Activated CD4-positive, alpha-beta T cell treated with anti-CD3 and anti-CD28 coated beads, Interleukin-2, amount 50 U/mL, for 16 hours (primary cell): ENCODE measurements at places on chromosomes 12 and 14.

- peak; percentile 61 for DNase-seq
Measured at GRCh38 chr12:98373025-98373554, 142.3 kb upstream of the TMPO start.

DNA sequence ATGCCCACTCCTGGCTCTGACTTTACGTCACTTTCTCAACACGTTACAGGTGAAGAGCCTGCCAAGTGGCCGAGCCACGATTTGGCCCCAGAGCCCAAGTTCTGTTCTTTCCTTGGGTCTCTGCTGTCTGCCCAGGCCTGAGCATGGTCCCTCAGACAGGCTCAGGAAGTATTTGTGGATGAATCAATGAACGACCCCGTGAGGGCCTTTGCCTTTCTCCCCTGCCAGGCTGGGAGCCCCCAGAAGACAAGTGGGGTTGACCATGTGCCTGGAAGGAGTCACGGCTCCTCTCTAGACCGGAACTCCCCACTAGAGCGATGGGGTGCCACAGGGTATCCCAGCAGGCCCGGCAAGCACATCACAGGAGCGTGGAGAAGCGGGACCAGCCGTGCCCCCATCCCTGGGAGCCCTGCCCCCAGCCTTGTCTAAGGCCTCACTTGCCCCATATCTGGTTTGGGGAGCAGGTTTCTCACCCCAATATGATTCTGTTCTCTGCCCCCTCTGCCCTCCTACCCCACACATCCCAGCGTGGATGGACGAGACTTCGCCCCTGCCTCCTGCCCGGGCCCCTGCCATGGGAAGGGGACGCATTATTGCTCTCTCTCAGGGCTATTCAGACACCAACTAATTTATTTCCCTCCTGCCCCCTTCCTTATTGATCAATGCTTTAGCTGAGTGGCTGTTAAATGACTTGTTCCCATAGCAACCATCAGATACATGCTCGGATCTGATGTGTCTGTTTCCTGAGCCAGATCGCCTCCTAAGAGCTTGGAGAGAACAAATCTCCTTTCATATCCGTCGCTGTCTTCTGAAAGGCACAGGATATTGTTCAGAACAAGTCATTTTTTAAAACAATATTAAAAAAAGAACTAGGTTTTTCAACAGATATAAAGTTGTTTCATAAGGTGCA is 69.0 kb downstream of the DIO3 start:
- DNase-seq = no peak

- DNase-seq = no peak
Measured at GRCh38 chr12:57262126-57262822, 11.3 kb upstream of the STAC3 start.

- DNase-seq = no peak
Measured at GRCh38 chr14:53564870-53565269, 391.8 kb downstream of the BMP4 start.

DNA sequence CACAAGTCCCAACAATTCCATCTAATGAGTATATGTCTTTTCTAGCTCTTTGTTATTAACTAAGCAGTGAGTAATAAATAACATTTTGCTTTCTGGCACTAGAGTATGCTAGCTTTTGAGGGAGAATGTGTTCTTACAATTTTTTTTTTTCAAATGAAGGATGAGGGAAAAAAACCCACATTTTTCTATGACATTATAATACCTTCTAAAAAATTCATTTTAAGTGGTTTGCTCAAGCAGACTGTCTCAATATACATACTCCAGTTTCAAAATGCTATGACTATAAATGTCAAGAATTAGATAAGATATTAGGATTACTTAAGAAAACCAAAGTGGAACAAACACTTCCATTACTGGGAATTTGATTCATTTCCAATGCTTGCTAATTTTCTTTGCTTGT is 394.6 kb downstream of the C12orf75 start:
- DNase-seq = no peak

- DNase-seq = peak; percentile 40
Measured at GRCh38 chr12:85872497-85873091, 1.5 kb upstream of the NTS start.

DNA sequence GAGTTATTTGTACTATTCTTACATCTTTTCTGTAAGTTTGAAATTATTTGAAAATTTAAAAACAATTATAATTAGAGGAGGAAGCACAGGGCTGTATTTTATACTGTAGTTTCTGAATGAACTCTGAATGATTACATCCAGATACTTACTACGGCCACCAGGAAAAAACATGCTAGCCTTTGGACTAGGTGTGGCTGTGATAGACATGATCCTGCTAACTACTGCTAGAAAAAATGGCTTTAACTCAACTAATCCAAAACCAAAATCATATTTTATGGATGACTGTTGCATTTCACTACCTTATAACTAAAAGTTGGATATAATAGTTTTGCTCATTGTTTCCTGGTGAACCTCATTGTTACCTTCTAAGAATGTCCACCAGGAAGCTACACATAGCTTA is 15.1 kb upstream of the SLC25A3 start:
- DNase-seq = no peak

- peak; percentile 91 for DNase-seq
Measured at GRCh38 chr12:12696562-12697383, 790 bp upstream of the GPR19 start.

DNA sequence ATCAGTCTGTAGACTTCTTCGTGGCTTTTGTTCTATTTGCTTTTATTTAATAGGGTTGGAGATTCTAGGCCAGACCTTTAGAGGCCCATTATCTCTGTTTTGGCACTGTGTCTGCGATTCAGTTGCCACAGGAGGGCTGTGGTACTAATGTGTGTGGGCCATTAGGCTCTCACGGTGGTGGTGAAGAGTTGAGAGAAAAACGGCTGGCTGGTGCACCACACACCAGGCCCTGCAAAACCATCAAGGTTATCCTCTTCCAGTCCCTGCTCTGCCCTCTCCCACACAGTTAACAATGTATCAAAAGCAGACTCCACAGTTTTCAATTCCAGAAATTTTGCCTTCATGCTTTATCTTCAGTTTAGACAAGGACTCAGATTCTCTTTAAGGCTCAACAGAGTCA is 97.7 kb downstream of the MYF5 start:
- DNase-seq = no peak

DNA sequence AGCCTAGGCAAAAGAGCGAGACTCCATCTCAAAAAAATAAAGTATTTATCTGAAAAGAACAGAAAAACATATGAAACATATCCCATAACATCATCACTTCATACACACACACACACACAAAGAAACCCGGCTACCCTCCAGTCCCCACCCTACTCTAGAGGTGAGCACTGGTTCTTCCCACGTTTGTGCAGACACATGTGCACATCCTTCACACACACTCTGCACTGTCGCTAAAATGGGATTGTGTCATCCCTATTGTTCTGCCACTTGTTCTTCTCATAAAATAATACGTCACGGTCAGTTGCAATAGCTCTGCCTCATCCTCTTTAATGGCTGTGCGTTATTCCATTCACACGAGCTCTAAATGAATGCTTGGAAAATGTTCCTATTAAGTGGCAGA is 85.9 kb upstream of the ANO2 start:
- no peak for DNase-seq

DNA sequence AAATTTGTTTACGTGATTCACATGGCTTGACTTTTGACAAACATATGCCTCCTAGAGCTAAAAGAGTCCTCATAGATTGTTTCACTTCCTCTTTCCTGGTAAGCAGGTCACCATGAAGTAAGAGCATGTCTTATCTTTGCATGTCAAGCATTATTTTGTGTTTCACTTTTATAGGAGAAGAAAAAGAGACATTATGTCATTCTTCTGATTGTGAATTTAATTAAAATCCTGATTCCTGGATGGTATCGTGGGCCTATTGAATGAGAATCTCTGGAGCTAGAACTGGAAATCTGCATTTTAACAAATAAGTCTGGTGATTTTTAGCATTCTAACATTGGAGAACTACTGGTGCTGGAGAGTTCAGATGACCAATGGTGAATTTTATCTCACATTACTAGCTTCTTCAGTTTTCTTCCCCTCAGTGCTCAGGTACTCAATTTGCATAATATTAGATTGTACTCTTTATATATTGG is 218.6 kb upstream of the ATP2B1 start:
- no peak for DNase-seq

DNA sequence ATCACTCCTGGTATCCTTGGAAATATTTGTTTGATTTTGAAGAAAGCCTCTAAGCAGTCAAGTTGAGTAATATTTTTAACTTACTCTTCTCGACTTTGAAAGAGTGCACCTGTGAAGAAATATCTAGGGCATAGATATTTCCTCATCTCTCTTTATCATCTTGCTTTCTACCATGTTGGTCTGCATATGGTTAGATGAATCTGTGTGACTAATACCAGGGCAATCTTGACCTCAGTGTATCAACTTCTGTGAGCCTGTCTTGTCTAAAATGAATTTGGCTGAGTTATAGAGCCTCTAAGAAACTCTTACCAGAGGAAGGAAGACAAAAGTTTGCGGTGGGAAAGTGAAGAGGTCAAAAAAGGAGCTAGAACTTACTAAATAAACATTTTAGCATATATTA is 68.4 kb downstream of the SYT1 start:
- DNase-seq = no peak

GRCh38 chr14:100213956-100214769 is 24.8 kb upstream of the YY1 start:
- DNase-seq = peak; percentile 91

DNA sequence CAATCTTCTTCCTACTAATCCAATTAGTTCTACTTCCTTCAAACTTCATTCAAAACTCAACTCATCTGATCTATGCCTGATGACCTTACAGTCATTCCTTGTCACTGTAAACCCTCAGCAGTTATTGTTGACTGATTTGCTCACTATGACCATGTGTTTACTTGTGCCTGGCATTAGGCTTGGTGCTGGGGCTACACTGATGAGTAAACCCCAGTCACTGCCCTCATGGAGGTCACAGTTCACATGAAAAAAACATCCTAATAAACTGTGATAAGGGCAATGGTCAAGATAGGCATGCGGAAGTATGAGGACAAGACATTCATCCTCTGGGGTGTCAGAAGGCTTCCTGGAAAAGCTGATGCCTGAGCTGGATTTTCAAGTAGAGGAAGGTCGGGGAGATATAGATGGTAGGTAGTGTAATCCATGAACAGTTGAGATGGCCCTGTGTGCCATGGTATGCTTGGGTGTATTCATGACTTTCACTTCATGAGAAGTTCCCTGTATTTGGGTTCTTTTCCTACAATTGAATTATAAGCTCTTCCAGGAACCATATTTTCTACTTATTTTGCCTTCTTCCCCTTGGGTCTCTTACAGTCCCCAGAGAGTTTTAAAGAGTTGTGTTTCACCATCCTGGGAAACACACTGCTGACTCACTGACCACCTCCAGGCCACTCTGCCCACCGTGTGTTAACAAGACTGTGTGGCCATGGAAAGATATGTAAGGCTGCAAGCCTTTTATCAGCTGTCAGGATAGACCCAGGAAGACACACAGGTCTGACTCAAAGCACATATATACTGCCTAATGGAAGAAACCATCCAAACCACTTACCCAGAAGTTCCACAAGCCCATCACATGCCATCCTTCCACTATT is 38.7 kb upstream of the DUSP6 start:
- peak; percentile 35 for DNase-seq

GRCh38 chr12:111455448-111456320 is 50.0 kb downstream of the SH2B3 start:
- no peak for DNase-seq

- DNase-seq = no peak
Measured at GRCh38 chr12:29907461-29907860, 123.7 kb upstream of the TMTC1 start.

DNA sequence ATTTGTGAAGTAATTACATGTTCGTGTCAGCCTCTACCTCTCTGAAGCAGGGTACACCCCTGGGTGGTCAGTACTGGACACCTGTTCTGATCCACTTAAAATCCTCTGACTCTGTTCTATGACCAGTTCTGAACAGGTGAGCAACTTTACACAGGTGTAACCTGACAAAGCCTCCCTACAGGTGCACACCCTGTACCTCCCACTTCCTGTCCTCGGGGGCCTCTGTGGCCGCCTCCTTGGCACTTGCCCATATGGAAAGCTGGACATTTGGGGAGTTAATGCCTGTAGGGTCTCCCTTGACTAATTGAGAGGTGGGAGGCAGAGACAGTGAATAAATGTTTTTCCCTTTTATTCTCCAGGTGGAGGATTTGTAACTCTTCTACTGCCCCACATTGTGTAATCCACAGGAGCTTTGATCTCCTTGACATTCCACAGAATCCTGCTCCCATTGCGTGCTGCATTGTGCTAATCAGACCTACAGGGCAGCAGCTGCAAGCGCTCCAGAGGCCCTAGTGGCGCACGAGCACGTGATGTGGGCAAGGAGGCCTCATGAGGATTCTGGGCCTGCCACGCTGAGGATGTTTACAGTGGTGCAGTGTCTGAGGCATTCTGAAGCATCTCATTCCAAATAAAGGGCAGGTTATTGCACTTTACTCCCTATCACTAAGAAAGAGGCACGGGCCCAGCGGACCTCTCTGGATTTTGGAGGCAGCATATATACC is 45.8 kb upstream of the BATF start:
- no peak for DNase-seq

DNA sequence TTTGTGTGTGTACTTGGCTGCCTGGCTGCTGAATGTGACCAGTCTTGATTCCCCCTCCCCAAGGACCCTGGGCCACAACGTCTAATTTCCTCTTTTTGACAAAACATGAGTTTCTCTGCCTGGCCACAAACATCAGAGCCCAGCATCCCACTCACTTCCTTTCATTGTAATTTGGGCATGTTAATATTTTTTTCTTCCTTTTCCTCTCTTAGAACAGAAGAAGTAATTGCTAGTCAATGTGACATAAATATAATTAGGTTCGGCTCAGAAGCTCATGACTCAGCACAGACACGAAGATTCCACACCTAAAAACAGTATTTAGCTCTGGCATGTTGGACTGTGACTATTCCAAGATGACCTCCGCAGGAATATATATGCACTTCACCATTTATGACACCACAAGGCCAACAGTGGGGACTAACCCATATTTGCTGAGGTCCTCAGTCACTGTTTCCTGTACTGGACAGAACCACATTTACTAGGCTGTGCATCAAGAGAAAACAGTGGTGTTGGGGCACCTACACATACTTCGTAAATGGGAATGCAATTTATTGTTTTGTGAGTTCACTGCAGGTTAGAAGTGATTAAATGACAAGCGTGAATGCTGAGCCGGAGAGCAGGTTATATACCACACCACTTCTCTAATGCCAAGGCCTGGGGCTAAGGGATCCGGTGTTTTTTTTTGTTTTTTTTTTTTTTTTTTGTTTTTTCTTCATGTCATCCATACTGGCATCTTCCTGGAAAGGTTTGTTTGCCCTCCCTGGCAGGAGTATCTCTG is 4.2 kb downstream of the GSG1 start:
- no peak for DNase-seq
